ENCODE measurements at places on chromosomes 5 and 9. TPM values are rescaled to one million over a fixed set of nuclear protein-coding genes. Genes with fewer than 3 reads are reported as not detected.

DNA sequence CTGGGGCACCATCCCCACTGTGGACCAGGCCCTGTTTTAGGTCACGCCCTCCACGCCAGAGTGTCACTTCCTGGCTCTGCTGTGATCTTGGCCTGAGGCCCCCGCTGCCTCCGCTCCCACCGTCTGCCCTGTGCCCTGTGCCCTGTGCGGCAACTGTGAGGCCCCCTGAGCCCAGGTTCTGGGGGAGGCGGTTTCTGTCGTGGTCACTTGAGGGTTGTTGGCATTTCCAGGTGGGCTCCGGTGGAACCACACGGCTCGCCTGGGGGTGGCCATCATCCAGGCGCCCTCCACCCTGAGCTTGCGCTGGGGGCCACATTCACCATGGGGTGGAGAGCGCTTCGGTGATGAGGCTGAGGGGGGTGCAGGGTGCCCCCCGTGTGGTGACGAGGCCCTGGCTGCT is 6.6 kb downstream of the DPP7 start:
- no peak for DNase-seq

DNA sequence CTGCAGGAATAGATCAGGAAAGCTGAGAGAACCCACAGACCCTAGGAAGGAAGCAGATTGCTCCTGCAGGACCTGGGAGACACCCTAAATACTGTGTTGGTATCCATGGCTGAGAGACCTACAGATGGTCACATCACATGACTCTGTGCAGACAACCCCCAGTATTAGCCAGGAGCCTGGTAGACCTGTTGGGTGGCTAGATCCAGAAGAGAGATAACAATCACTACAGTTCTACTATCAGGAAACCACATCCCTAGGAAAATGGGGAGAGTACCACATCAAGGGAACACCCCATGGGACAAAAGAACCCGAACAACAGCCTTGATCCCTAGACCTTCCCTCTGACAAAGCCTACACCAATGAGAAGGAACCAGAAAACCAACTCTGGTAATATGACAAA is 24.2 kb upstream of the MELK start:
- no peak for DNase-seq

GRCh38 chr5:149363358-149363757 is 5.5 kb downstream of the PCYOX1L start:
- no peak for DNase-seq

DNA sequence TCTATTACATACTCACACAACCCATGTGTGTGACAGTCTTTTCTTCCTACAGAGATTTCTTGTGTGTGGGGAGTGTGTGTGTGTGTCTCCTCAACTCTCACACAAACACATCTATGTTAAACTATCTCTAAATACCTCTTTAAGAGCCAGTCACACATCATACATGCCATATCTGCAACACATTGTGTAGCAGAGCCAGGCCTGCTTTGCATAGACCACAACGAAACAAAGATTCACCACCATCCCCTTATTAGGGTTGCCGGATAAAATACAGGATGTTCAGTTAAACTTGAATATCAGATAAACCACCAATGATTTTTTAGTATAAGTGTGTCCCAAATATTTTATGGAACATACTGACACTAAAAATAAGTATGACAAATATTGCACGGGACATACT is 2.3 kb downstream of the FAM170A start:
- DNase-seq, result no peak

- DNase-seq, result no peak
These were observed 84.3 kb downstream of the RAI14 start for GRCh38 chr5:34740389-34740806.

DNA sequence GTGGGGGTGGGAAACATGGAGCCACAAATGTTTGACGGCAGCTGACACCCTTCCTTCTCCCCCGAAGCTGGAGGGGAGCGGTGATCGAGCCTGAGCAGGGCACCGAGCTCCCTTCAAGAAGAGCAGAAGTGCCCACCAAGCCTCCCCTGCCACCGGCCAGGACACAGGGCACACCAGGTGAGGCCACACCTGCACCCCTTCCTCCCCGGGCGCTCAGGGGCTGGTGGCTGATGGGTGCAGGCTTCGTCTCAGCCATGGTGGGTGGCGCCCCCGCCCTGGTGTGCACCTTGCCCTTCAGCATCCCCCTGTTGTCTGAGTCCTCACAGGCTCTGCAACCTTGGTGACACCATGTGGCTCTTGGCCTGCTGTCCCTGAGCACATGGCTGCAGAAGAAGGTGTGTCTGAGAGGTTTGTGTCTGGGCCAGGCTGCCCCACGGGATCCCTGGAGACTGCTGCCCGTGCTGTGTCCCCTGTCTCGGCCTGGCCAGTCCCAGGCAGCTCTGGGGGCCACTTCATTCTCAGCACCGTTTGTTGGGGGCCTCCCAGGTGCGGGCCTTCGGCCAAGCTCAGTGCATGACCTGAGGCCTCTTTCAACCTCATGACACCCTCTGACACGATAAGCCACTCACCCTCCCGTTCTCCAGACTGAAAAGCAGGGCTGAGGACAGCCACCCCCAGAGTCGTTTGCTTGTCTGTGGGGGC is 11.1 kb downstream of the MAN1B1 start:
- DNase-seq, result no peak

GRCh38 chr5:154367101-154367500 is 78.7 kb upstream of the SAP30L start:
- DNase-seq, result no peak

GRCh38 chr9:91239367-91240111 is 122.2 kb downstream of the AUH start:
- no peak for DNase-seq

GRCh38 chr5:151293624-151294023 is 9.9 kb downstream of the SLC36A3 start:
- DNase-seq, result no peak

DNA sequence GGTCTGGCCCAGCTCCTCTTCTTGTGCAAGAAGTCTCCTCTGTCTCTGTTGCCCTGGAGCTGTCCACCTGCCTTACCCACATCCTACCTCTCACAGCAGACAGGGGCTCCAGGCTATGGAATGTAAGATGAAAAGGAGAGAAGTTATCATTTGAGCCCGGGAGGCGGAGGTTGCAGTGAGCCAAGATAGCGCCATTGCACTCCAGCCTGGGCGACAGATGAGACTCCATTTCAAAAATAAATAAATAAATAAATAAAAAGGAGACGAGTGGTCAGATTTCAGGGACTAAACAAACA is 37.5 kb upstream of the DENND4C start:
- no peak for DNase-seq

GRCh38 chr5:41151564-41151963 is 61.8 kb downstream of the C6 start:
- DNase-seq, result no peak

DNA sequence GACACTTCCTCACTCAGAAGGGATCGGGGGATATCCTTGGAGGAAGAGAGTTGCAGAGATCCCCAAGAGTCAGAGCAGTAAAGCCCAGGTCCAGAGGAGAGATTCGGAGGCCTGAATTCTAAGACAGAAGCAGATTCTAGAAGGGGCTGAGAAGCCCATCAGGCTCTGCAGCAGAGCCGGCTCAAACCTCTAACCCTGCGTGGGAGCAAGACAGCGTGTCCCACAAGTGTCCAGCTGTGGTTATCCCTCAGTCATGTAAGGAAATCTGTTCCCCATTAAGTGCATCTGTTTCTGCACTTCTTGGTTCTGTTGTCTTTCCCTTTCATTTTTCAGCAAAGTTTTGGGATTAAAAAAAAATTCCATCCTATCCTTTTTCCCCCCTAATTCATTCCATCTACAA is 4.8 kb upstream of the DIAPH1 start:
- DNase-seq, result no peak

DNA sequence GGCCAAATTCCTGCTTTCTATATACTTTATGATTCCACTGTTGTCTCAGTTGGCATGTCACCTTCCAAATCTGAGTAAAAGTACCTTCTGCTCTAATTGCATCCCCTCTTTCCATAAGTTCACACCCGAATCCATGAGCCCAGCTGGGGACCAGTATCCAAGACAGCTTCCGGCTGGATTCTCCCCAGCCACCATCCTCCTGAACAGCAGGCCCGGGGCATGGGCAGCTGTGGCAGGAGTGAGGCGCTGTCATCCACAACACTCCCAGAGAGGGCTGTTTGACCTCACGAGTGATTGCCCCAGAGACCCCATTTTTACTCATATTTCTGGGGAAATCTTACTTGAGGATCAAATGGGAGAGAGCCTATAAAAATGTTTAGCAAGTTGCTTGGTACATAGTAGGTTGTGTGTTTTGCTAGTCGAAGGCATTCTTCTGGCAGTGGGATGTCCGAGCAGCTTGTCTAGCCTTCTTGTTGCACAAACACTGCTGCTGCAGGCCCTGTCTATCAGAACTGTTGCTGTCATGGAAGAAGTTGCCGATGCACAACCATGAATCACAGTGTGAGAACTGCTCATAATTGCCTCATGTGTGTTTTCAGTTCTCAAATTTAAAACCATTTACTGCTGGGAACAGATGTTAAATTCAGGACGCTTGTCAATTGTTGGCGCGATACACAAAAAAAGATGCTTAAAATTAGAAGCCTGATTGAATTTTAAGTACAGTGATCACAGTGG is 93.8 kb downstream of the HSPA4 start:
- no peak for DNase-seq

DNA sequence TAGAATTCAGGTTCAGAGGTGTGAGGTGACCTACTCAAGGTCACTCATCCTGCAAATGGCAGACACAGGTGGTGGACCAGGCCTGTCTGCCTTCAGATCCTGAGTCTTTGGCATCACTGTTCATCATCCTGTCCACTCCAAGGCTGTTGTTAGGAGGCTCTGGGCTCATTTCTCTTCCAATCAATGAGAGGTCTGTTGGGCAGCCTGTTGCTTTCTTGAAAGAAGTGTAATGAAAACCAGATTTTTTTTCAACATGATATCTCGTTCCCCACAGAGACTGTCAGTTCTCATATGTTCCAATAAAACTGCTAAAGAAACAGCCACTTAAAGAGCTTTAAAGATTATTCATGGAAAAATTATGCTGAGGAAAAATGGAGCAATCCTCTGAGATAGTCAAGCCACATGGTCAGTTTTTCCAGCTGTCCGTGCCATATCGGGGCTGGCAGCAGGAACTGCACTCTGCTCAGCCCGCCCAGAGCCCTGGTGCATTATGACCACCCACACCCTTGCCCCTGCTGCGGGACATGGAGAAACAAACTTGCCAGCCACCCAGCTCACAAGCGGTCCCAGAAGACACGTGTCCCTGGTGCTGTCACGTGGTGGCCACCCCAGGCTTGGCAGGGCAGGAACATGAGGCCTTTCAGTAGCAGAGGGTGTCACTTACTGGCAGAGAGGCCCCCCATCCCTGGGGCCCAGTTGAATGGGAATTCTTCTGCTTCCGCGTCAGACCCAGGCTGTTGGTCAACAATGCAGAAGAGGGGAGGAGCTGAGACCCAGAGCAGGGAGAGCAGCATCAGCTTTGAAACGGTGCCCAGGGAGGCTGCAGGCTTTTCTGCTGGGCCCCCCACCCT is 63.7 kb upstream of the ANGPTL2 start:
- no peak for DNase-seq

GRCh38 chr9:137952976-137953666 is 75.5 kb downstream of the CACNA1B start:
- DNase-seq, result no peak

GRCh38 chr5:65126542-65127069 is 355.1 kb downstream of the ADAMTS6 start:
- no peak for DNase-seq

DNA sequence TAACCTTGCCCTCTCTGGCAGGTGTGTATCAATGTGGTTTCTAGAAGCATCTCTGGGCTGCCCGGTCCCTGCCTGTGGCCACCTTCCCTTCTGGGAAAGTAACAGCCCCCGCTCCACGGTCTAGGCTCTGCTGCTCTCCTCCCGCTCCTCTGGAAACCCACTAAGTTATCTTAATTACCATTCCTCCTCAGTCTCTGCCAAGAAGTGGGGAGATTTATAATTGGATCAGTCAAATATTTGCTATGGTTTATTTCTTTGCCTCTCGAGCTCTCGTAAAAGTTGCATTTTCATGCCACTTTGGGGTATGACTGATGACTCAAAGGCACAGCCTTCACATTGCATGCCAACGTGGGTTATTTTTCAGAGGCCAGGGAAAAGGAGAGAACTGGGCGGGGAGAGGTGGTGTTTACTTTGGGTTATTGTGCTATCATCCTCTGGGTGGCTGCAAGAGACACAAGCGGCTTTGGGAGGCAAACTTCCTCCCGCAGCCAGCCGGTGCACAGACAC is 205.3 kb upstream of the WWC1 start:
- DNase-seq, result peak; percentile 94

GRCh38 chr5:152462021-152462721 is 57.1 kb upstream of the NMUR2 start:
- peak; percentile 25 for DNase-seq

GRCh38 chr5:139650689-139651042 is 2.5 kb downstream of the CXXC5 start:
- no peak for DNase-seq

- peak; percentile 56 for DNase-seq
These were observed 851 bp downstream of the NACC2 start for GRCh38 chr9:136093995-136094881.

GRCh38 chr9:123487944-123488548 is 132.0 kb downstream of the CRB2 start:
- DNase-seq, result no peak

DNA sequence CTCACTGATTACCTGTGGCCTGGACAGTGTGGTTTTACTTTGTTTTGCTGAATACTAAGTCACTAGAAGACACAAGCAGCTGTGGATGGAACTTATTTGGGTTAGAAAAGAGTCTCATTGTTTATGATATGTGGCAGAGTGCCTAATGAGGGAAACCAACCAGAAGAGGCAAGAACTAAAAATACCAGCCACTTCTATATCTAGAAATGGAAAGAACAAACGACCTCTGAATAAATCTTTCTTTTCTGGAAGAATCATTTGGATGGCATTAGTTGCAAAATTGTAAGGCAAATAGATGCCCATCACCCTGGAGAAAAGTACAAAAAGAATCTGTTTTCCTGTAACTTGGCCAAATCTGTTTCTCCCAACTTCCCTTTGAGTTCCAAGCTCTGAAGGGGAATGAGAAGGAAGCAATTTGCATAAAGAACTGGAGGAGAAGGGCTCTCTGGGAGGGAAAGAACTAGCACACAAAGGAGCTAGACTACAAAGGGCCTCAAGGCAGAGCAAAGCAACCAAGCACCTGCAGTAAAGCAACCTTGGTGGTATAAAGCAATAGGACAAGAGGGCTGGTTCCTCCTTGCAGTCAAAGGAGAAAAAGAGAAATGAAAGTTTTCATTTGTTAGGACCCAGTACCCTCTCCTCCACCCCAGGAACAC is 455.4 kb downstream of the CAAP1 start:
- DNase-seq, result no peak

DNA sequence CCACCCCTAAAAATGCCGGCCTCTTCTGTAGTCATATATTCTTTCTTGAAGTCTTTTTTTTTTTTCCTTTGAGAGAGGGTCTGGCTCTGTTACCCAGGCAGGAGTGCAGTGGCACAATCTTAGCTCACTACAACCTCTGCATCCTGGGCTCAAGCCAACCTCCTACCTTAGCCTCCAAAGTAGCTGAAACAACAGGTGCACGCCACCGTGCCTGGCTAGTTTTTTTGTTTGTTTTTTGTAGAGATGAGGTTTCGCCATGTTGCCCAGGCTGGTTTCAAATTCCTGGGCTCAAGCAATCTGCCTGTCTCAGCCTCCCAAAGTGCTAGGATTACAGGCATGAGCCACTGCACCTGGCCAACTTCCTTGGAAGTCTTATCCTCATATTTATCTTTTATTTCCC is 19.1 kb downstream of the SREK1IP1 start:
- DNase-seq, result no peak

ZDHHC11 gene
- 2.2 TPM for total RNA-seq

PCDHA1 gene
- total RNA-seq, result not detected

SH3RF2 gene
- total RNA-seq, result 11.0 TPM

POLK gene
- 12.8 TPM for total RNA-seq

SLC34A1 gene
- total RNA-seq, result 1.5 TPM

DNAJA1 gene
- 128 TPM for total RNA-seq

LCN15 gene
- not detected for total RNA-seq

Measured in Caki2 (cell line).